ENCODE measurements at places on chromosomes 2 and 18.

GRCh38 chr2:28411166-28411755 is 18.6 kb downstream of the FOSL2 start:
- no peak for DNase-seq

GRCh38 chr18:78242254-78242643 is 737.4 kb upstream of the SALL3 start:
- DNase-seq: no peak

DNA sequence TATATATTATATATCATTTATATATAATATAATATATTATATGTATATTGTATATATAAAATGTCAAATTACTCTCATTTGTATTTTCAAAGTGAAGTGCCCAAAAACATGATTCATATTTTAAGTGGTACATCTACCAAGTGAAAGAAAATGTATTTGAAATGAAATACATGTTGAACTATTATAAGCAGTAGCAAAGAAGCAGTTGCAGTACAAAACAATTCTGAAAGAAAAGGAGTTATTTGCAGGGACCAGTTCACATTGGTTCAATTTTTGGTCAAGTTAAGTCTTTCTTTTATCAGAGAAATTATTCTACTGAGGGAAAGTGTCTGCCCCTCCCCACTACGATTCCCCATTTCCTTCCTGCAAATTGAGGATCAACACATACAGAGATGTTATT is 51.9 kb downstream of the APLF start:
- no peak for DNase-seq

DNA sequence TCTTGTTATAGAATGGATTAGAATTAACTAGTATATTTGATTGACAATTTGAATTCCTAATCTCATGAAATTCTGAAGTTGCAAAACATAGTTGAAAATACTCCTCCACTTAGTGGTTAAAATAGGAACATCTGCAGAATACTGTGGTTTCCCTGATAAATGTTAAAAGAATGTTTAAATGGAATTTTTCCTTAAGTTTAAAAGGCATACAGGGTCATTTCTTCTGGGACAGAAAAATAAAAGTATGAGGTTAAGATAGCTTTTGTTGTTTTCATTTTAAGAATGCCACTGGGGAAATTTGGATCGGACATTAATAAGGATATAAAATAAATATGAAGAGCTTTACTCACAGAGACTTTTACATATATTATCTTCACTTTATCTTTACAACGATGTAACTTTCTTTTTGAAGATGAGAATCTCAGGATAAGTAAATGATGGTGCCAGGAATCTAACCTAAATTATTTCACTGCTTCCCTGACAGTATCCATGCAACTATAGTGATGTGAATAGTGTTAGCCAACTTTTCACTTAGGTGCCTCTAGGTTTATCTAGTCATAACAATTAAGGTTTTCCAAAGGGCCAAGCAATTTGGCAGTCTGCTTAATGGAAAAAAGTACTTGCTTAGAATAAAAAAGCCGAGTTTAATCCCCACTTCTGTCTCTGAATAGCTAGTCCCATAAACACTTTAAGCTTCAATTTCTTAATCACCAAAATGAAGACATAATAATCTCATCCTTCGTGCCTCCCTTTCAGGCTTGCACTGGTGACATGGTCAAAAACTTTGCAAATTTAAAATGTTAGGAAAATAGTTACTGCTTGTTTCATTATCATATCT is 151.8 kb upstream of the STK17B start:
- DNase-seq: no peak

- DNase-seq: no peak
Observed at GRCh38 chr2:16014041-16014787, 73.9 kb downstream of the MYCN start.

DNA sequence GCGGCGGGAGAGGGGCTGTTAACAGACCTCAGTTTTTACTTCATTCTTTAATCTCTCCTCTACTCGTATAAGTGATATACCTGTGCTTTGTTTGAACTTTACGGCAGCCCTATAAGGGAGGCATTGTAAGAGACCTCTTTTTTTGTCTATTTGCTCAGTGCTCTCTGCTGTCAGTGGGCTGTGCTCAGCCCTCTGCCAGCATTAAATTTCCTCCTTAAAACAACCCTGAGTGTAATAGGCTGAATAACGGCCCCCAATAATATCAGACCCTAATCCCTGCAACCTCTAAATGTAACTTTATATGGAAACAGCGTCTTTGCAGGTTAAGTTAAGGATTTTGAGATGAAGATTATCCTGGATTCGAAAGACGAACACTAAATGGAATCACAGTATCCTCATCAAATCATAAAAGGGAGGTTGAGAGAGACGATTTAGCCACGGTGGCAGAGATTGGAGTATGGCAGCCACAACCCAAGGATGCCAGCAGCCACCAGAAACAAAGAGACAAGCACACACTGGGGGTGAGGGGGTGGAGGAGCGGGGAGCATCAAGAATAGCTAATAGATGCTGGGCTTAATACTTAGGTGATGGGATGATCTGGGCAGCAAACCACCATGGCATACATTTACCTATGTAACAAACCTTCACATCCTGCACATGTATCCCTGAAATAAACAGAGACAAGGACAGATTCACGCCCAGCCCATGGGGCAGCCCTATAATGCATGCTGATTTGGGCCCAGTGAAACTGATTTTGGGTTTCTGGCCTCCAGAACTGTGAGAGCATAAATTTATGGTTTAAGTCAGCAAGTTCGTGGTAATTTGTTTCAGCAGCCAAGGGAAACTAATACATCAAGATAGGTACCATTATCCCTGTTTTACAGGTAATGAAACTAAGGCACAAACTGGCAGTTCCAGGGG is 894 bp upstream of the FARSB start:
- DNase-seq: no peak

- DNase-seq: no peak
Observed at GRCh38 chr2:157744571-157745076, 116.0 kb upstream of the ACVR1C start.

GRCh38 chr18:39681061-39681460 is 2115.5 kb upstream of the CELF4 start:
- DNase-seq: no peak
